Activated CD4-positive, alpha-beta T cell treated with anti-CD3 and anti-CD28 coated beads for 24 hours (primary cell): ENCODE measurements at places on chromosomes 11 and 22.
A peak's percentile ranks its signal among the peaks of the same experiment; 100 is the strongest.

GRCh38 chr22:27099946-27100722 is 442.7 kb downstream of the MIAT start:
- no peak for DNase-seq

GRCh38 chr11:12845163-12845562 is 164.0 kb upstream of the RASSF10 start:
- DNase-seq: no peak

DNA sequence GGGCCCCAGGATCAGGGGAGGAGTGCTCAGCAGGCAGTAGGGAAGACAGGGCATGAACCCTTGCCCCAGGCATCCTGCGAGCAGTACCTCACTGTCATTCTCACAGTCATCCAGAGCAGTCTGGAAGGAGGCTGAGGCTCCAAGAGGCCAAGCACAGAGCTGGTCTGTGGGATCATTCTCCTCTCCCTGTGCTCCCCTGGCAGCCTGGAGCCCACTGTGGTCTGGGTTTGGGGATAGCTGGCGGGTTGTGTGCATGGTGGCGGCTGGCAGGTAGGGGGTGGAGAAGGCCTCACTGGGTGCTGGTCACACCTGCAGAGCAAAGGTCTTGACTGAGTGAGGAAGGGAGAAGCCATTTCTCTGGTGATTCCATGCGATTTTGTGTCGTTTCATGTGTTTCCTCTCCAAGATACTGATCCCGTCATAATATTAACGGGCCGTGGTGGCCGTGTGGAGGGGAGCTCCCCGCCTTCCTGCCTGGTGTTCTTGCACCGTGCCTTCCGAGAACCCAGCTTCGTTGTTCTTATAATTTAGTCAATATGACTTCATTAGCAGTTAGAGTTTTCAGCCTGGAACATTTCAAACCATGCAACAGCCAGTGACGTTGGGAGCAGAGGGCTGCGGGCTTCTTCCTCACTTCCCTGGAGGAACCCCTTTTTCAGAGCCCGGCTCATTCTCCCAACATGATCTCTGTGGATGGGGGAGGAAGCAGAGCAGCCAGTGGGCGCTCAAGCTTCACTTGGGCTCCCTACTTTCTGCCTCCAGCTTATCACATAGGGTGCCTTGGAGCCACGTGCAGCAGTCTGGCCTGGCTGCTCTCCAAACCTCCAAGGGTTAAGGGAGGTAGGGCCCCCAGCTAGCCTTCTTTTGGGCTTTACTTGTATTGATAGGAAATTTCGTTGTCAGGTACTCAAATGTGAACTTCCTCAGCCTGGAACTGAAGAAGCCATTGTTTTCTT is 20.8 kb upstream of the ADORA2A start:
- no peak for DNase-seq

DNA sequence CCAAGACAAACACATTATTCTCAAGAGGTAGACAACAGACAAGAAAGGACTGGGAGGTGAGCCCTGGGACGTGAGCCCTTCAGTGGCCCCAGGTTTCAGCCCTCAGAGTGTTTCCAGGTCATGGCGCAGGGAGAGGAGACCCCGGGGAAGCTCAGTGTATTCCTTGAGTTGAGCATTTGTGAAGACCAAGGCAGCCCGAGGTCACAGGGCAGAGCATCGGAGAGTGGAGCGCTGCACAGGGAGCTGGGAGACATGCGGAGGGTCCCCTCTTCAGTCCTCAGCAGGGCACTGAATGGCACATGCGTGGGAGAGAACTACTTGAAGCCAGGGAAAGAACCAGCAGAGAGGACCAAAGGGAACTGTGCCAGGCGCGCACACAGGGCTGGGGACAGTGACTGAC is 11.7 kb downstream of the KRTAP5-6 start:
- DNase-seq: no peak

DNA sequence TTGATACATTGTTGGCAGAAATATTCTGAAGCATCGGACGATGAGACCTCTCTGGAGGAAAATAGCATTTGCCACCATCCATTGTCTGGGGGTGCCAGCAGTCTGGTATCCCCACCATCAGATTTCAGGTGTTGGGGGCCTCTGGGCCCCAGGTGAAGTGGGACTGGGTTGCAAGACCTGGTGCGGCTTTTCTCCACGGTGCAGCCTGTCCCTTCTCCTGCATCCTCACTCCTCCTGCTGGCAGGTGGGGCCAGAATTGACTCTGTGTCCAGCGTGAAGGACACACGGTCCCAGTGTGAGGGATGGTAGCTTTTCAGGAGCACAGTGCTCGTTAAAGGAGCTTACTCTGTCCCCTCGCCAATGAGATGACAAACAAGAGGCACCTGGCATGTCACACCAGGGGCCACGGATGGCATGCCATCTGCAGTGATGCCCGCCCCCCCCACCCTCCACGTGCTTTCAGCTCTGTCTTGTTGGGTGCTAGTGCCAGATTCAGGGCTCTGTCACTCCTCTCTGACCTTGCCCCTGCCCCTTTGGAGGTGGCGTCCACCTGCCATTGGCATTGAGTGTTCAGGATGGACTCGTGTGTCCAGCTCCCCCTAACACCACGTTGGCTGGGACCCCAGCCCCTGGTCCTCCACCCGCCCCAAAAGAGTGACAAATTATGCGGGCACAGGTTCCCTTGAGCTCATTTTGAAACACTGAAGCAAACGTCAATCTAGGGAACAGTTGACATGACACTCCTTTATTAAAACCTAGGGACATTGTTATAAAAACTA is 62.4 kb downstream of the PARVG start:
- no peak for DNase-seq

DNA sequence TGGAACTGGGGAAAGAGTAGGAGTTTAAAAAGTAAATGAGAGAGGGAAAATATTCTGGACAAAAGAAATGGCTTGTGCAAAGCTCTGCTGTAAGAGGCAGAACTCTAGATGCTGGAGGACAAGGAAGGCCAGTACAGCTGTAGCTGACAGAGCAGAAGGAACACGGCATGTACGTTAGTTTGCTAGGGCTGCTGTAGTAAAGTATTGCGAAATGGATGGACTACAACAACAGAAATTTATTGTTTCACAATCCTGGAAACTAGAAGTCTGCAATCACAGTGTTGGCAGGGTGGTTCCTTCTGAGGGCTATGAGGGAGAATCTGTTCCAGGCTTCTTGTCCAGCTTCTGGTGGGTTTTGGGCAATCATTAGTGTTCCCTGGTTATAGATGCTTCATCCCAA is 454.4 kb downstream of the NTM start:
- DNase-seq: no peak

GRCh38 chr22:50341977-50342650 is 1.0 kb upstream of the PPP6R2 start:
- DNase-seq: peak; percentile 88

- no peak for DNase-seq
Measured at GRCh38 chr11:62962391-62962790, 22.4 kb downstream of the SLC22A6 start.

DNA sequence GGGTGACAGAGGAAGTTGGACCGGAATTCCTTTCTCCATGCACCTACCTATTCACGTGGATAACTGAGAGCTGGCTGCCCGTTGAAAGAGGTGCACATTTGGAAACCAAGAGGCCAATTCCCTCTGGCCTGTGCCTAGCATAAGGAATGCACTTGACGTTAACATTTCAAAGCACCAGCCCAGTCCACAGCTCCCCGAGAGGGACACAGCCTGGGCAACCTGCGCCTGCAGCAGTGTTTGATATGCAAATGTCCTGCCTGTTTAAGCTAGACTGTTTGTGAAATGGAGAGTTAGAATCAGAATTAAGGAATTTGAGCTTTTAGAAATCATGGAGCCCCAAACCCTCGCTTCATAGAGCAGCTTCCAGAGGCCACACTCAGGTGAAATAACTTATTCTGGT is 126.1 kb downstream of the DSCAML1 start:
- DNase-seq: no peak

DNA sequence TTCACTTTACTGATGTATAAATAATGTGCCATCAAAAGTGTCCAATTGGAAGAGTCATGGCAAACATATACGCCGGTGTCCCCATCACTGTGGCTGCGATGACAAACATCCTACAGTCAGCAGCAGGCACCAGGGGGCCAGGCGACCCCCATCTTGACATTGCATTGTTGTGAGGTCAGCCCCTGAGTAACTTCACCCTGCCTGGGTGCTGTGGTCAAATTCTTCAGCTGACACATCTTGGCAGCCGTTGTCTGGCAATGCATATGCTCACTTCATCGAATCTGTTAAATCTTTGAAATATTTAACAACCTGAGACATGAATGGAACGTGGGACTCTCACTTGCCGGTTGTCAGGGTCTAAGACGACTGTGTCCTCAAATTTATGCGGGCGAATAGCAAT is 430.9 kb downstream of the BRD1 start:
- no peak for DNase-seq

- peak; percentile 16 for DNase-seq
Measured at GRCh38 chr22:38766076-38766777, 10.4 kb upstream of the SUN2 start.

GRCh38 chr22:20127318-20127868 is 4.2 kb upstream of the ZDHHC8 start:
- no peak for DNase-seq

DNA sequence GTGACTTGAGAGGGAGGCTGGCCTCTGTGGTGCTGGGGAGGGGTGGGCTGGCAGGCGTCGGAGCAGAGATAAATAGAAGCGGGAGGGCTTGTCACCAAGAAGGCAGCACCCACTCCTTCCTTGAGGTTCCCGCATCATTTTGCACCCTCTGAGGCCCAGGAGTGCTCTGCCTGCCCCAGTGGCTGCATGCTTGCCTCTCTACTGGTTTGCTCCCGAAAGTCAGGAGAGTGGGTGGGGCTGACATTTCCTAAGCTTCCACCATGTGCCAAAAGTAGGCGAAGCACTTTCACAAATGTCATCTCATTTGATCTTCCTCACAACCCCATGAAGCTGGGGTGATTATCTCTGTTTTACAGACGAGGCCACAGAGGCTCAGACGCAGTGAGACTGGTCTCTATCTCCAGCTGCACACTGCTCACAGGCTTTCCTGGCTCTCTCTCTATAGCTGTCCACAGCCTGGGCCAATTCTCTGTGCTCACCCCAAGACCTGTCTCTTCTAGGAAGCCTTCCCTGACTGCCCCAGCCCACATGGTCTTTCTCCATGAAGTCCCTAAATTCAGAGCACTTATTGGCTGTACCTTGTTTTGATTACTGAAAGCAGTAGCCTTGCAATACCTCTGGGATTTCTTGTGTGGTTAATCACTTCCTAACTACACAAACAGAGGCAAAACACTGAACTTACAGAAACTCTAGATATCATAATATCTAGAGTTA is 2.6 kb upstream of the UCP3 start:
- DNase-seq: peak; percentile 26

DNA sequence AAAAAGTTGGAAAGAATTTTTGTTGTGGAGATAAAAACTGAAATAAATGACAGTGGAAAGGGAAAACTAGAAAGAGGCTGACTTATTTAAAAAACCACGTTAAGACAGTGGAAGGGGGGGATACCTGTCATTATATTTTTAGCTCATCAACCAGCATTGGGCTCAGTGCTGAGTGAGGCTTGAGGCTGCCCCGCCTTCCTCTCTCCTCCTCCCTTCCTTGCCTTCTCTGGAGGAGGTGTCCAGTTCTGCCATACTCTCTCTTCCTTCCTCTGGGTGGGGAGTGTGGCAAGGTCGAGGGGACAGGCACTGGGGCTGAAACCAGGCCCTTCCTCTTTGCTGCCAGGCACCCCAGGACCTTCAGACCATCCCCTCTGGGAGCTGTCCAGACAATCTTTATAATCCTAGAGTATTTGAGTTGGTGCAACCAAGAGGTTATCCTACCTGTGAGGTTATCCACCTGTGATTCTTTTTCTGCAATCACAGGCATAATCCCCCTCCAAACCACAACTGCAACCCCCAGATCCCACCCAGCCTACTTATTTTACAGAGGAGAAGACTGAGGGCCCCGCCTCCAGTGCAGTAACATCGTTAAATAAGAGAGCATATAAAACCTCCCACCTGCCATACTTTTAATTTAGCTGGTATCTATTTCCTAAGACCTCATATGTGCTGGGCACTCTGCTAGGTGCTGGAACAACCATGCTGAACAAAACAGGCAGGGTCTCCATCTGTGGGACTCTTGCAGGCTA is 578.5 kb downstream of the BUD13 start:
- DNase-seq: no peak

- no peak for DNase-seq
Measured at GRCh38 chr11:10742460-10743208, 8.4 kb upstream of the CTR9 start.

GRCh38 chr11:87258171-87258833 is 220.6 kb downstream of the TMEM135 start:
- DNase-seq: no peak

DNA sequence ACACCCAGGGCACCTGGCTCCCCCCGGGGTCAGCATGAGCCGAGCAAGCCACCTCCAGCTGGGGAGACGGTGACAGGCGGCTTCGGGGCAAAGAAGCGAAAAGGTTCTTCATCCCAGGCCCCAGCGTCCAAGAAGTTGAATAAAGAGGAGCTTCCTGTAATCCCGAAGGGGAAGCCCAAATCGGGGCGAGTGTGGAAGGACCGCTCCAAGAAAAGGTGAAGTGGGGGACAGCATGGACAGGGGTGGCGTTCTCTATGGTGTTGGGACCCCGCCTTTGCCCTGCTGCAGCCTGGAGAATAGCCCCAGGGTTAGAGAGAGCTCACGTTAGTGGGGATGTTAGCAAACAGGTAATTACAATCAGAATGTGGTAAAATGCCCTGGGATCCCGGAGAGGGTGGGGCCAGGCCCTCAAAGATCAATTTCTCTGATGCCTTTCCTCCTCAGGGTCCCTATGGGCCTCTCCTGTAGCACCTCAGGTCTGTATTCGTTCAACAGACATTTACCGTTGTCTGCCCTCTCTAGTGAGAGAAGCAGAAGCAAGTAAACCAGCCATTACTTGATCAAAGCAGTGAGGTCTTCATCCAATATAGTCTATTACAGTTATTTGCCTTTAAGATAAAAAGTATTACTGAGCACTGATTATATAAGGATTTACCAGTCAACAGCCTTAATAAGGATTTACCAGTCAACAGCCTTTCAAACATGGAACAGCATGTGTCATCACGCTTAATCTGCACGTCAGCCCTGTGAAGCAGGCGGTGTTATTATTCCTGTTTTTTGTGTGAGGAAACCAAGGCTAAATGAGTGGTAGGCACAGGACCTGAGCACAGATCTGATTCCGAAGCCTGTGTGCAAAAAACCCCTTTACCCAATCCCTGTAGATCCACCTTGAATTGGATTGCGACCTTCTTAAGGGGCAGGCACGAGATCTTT is 1.0 kb downstream of the CCDC86 start:
- DNase-seq: no peak

- DNase-seq: no peak
Measured at GRCh38 chr11:74570266-74571061, 21.9 kb upstream of the POLD3 start.

DNA sequence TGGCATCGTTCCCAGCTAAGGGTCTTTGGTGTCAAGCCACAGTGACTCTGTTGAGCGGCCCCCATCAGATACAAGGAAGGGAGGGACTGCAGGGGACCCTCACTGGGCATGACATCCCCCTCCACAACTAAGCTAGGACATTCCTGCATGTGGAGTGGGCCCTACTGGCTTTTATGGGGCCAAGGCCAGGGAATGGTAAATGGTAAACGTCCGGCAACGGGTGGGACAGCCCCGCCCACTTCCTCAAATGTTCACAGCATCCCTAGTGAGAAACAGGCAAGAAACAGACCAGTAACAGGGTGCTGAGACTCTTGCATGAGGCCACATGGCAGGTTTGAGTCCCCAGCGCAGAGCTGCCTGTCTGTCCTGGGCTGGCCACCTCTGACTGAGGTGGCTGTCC is 4.4 kb downstream of the TMPRSS6 start:
- DNase-seq: no peak

- DNase-seq: no peak
Measured at GRCh38 chr11:20558741-20559140, 40.7 kb upstream of the SLC6A5 start.
